Activated CD8-positive, alpha-beta memory T cell treated with anti-CD3 and anti-CD28 coated beads, Interleukin-2, amount 10 ng/mL, durations not matched to agents 7 days and 5 days (primary cell): ENCODE measurements at places on chromosomes 11 and 22. TPM values are rescaled to one million over a fixed set of nuclear protein-coding genes. Genes with fewer than 3 reads are reported as not detected.

DNA sequence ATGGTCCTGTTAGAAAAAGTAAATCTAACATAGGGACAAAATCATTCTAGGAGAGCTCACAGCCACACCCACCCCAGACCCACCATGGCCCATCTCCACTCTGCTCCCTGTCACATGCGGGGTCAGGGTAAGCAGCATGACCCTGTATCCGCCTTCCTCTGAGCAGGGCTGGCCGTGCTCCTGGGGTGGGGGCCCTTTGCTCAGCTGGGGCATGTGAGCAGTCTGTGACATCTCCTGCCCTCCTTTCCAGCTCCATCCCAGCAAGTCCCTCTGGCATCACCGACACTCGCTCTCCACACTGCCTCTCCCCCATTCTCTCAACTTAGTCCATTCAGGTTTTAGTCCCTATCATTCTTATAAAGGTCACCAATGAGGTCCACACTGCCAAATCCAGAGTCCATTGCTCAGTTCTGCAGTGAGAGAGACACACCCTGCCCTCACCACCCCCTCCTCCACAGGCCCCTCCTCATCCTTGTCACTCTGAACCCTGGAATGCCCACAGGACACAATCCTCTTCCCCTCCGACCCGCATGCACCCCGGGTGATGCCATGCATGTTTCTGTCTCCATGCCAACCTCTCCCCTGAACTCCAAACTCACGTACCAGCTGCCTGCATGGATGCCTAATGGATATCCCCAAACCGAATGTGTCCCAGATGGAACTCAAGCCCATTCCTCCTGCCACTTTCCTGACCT lies 65.1 kb upstream of the PITPNB start:
- H3K4me3 ChIP-seq, result no peak overlapping the region
- DNase-seq, result no peak
- H3K27ac ChIP-seq, result no peak overlapping the region
- peaks cover 7% of the 10 kb centered on the region for H3K4me1 ChIP-seq
- H3K27me3 ChIP-seq, result no peaks in the 10 kb centered on the region

The CD3G gene
- 218 TPM for total RNA-seq

- peaks cover 26% of the 10 kb centered on the region for H3K4me1 ChIP-seq
- no peaks in the 10 kb centered on the region for H3K27me3 ChIP-seq
- no peak overlapping the region for H3K4me3 ChIP-seq
- peak overlapping the region; percentile 72 for H3K27ac ChIP-seq
- DNase-seq, result no peak
Measured at GRCh38 chr11:13348305-13348704, 70.7 kb downstream of the BMAL1 start.

DNA sequence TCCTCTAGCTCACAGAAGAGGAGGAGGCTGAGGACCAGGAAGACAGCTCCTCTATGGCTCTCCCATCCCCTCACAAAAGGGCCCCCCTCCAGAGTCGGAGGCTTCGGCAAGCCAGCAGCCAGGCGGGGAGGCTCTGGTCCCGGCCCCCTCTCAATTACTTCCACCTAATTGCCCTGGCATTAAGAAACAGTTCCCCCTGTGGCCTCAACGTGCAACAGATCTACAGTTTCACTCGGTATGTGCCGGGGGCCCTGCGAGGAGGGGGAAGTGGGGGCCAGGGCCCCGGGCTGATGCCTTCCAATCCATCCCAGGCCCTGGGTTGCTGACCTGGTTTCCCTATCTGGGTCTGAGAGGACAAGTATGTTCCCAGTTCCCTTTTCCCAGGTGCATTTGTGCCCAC lies 7.9 kb downstream of the FOXR1 start:
- no peak overlapping the region for H3K4me3 ChIP-seq
- no peaks in the 10 kb centered on the region for H3K36me3 ChIP-seq
- peaks cover 18% of the 10 kb centered on the region for H3K27me3 ChIP-seq

The SLC25A18 gene
- total RNA-seq, result not detected

The MYBPC3 gene
- total RNA-seq, result not detected

The NUDT22 gene
- 83.8 TPM for total RNA-seq

DNA sequence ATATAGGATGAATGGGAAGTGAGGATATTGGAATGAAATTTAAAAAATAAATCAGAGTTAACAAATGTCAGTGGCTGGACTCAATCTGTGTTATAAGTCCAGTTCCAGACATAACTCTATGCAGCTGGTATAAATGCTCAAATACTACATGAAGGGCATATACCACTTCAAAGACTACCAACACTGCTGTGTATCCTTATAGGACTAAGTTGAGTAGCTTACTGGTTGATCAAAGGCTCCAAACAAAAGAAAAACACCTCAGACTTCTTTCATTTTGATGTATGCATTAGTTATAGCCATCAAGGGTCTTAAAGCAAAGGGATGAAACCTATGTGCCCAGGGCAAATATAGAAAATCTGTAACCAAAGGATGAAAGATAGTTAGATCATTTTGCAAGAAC lies 86.2 kb downstream of the PAK1 start:
- peaks cover 32% of the 10 kb centered on the region for H3K36me3 ChIP-seq
- no peaks in the 10 kb centered on the region for H3K4me1 ChIP-seq
- H3K4me3 ChIP-seq, result no peak overlapping the region

The SCGB1A1 gene
- not detected for total RNA-seq

- no peaks in the 10 kb centered on the region for H3K27me3 ChIP-seq
- H3K36me3 ChIP-seq, result no peaks in the 10 kb centered on the region
- H3K4me1 ChIP-seq, result no peaks in the 10 kb centered on the region
- H3K4me3 ChIP-seq, result no peak overlapping the region
- no peak for DNase-seq
Measured at GRCh38 chr11:106384429-106384828, 307.0 kb downstream of the AASDHPPT start.
